ENCODE measurements at places on chromosomes 2 and 18.

- no peak for DNase-seq
These were observed 31.7 kb downstream of the IL37 start for GRCh38 chr2:112942654-112943002.

- no peak for DNase-seq
These were observed 246.6 kb downstream of the SETBP1 start for GRCh38 chr18:44927127-44927849.

DNA sequence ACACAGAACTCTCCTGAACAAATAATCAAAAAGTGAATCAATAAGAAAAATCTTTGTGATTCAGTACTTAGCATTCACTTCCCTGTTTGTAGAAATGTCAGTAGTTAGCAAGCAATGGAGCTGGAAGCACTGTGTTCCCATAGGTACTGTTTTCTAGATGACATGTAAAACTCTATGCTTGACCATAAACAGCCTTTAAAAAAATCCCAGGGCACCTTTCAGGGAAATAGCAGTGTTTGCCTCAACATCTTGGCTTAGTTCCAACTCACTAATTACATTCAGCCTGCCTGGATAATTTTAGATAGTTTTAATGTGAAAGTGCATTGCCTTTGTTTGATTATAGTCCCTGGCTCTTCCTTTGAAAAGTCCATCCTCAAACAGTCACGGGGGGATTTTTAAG is 721.8 kb downstream of the ERBB4 start:
- DNase-seq: no peak

GRCh38 chr18:23888881-23889280 is 125.7 kb upstream of the TTC39C start:
- no peak for DNase-seq

DNA sequence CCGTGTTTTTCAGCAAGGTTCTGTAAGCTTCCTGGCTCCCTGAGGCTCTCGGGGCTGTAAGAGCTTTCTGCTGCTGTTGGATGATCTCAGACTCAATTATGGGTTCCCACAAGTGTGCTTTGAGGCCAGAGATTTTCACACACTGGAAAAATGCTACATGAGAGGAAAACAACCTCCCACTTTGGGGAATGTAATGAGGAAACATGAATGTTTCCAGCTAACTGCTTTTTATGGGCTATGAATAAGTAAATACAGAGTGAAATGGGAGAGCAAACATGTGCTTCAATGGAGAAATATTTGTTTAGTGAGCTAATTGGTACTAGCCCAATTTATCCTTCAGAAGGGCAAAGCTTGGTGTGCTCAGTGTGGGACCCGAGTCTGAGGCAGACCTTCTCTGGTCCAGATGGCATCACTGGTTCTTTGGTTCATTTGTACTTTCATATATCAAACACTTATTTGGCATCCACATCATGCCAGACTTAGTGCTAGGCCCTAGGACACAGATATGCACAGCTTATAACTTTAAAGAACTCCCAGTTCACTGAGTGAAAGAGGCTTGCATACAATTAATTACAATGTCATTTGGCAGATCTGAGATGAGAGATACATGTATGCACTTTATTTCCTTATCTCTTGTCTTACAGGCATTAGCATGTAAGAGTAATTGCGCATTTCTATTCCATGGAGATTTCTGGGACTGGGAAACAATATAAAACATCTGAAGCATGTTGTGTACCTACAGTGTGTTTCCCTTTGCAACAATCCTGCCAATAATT is 248.8 kb downstream of the RDH14 start:
- no peak for DNase-seq

DNA sequence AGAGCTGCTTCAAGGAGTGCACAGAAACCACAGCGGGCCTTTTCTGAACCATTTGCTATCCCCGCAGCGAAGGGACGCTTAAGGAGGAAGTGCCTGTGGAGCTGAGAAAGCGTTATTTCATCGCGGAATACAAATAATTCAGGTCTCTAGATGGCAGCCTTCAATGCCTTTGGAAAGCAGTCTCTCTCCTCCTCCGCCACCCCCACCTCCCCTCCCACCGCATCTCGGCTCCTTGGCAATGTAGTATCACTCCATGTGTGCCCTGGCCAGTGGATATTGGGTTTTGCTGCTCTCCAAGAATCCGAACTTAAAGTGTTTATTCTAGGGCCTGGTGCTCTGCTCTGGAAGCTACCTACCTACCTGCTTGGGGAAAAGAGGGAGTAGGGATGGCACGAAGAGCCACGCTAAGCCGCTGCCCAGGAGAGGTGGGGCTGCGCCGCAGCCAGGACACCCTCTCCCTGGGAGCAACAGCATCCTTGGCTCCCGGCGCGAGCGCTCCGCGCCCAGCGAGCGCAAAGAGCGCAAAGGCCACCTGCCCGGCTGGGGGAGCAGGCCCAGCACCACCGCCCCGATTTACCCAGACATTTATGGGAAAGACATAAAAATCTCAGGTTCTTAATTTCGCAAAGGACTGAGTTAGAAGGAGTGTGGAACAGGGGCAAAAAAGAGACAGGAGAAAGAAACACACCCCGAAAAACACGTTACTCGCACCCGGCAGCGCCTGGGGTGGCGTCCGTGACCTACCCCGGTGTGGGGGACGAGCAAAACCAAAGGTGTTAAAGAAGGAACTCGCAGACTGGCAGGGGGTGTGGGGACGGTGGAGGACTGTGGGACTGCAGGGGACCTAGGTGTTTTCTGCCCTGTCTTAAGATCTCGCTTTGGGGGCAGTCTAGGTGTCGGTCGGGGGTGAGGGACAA is 1.0 kb downstream of the SPHKAP start:
- DNase-seq: no peak

DNA sequence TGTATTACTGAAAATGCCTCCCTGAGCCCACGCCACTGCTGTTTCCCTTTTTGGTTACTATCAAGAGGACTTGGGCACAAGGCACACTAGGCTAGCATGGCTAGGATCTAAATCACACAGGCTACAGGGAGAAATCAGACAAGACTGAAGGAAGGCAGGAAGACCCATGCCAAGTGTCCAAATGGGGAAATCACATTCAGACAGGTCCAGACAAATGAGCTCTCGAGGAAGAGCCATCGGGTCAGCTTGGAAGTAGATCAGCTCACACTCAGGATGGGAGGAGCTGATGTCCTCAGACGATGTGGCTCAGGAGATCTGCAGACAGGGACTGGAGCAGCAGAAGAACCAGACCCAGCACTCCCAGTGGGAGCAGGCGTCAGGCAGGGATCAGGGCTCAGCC is 113.2 kb downstream of the COL6A3 start:
- DNase-seq: no peak

- DNase-seq: no peak
These were observed 286.4 kb downstream of the GALNT13 start for GRCh38 chr2:154158101-154158500.

DNA sequence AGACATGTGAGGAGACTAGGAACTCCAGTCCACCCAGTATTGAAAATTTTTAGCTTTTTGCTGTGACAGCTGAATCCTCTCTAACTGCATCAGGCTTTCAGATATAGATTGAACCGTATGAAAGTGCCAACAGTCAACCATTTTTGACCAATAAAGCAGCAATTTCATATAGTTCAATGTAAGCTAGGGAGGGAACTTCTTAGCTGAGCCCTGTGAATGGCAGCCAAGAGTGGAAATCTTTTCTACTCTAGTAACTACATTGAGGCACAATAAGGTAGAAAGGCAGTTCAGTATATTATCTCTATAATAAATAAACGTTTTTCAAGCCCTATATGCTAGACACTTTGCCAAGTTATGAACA is 96.3 kb upstream of the TANK start:
- DNase-seq: no peak

DNA sequence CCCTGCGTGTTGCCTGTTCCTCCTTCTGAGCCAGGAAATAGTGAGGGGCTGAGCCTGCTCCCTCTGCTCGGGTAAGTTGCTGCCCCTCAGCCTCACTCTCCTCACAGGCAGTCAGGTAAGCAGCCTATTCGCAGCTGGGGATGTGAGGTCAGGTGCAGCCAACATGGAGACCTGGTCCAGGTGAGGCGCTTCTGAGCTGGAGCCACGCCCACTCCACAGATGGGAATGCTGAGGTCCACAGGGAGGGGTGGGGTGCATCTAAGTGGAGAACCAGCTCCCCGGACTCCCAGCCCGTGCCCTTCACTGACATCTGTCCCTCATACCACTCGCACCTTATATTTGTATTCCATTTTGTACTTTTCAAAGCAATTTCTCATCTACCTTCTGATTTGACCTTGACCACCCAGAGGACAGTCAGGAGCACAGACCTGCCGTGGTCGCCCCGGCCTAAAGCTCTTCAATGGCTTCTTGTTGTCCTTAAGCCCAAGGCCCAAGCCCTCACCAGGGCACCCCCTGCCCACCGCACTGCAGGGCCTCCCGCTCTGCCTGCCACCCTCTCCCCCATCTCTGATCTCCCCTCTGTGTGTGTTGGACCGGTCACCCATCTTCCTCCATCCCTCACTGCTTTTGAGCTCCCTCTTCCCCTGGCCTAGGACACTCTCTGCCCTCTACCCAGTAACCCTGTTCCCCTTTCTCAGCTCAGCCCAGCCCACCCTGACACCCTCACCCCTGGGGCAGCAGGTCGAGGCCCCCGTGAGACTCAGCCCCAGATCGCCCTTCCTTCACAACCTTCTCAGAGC is 49.2 kb upstream of the TAF1B start:
- DNase-seq: no peak

- DNase-seq: no peak
These were observed 131.7 kb downstream of the NRP2 start for GRCh38 chr2:205814039-205814364.

DNA sequence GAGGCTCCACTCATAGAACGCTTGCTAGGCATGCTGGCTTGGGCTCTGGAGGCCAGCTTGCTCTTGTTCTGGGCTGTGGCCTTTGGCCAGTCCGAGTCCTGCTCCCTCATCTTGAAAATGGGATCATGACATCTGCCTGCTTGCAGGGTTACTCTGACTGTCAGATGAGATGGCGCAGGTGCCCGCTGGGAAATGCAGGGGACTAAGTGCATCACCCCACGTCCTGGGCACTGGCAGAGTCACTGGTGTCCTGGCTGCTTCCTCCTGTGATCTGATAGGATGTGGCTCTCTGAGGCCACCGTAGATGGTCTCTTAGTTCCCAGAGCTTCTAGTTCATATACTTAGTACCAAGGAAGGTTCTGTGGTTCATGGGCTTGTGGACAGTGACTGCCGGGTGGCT is 18.5 kb downstream of the LDLRAD4 start:
- no peak for DNase-seq

DNA sequence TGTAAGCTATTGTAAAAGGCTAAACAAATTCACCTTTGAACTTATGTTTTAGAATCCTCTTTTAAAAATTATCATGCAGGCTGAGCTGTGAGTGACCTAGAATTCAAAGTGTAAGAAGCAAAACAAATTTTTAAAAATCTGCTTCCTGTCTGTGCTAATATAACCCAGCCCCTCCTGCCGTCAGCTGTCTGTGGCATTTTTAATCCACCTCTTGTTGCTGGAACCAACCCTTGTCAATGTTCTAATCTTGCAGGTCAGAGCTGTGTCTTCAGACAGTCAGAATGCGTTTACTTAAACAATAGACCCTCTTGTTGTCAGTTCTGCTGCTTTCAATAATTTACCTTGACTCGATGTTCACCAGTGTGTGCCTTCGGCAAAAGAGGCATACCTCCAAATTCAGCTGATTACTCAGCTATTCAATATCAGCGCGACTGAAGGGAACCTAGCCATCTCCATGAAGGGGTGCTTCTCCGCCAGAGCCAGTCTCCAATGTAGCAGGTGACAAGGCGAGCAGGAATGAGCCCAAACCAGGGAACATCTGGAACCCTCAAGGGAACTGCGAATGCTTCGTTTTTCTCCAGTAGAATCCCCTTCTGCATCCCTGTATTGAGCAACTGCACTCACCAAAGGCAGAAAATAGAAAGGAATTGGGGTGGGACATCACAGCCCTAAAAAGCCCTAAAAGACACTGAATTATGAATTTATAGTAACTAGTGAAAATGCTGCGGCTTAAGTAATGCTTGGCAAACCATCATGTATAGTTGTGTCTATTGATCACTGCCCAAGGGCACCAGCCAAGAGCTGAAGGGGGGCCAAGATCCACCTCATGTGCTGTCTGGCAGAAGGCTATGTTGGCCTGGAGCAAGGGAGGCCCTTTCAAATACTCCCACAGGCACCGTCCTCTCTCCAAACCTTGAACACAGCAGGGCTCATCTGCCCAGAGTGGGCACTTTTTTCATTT is 62.5 kb downstream of the LYPD6B start:
- no peak for DNase-seq

DNA sequence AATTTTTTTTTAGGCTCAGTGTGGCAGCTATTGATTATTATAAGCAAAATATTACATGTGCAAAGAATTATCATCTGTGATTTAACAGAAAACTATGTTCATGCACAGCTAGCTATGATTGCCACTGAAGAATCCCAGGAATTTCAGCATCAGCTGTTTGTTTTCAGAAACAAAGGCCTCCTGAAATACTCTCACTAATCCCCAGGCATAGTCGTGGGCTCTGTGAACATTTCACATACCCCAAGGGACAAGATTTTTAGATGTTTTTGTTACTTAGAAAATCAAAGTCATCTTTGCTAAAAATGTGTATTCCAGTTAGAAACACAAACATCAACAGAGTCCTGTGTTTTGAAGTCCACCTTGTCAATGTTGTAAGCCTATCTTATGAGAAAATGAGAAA is 156.1 kb downstream of the MYO1B start:
- DNase-seq: no peak

DNA sequence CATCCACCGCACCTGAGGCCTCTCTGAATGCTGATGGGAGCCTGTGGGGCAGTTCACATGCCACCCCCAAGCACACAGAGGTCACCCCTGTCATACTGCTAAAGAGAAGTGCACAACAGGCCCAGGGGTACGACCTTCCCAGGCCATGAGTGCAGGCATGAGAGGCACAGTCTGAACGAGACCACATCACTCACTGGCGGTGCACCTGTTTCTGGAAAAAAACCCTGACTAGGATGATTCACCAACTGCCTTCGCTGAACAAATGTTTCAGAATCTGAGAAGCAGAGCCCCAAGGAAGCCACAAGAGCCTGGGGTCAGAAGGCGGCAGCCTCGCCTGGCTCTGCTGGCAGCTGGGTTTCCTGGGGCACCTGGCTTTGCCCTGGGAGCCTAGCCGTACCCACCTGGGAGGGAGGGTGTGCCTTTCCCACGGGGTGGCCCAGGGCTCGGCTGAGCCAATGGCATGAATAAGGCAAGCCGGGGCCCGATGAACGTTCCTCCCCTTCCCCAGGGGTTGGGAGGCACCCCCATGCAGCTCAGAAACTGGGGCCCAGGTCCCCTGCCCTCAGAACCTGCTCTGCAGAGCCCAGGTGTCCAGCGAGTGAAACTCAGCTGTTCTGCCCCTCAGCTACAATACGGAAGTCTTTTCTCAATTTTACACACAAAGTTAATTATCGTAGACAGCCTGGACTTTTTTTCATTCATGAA is 73.8 kb downstream of the HDAC4 start:
- peak; percentile 71 for DNase-seq

DNA sequence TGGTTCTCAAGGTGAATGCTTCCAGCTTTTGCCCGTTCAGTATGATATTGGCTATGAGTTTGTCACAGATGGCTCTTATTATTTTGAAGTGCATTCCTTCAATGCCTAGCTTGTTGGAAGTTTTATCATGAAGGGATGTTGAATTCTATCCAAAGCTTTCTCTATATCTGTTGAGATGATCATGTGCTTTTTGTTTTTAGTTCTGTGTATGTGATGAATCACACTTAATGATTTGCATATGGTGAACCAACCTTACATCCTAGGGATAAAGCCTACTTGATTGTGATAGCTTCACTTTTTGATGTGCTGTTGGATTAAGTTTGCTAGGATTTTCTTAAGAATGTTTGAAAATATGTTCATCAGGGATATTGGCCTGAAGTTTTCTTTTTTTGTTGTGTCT is 112.1 kb downstream of the MBD2 start:
- DNase-seq: no peak

- DNase-seq: no peak
These were observed 113.0 kb upstream of the MAPRE2 start for GRCh38 chr18:34928088-34928753.

- no peak for DNase-seq
These were observed 1523.7 kb upstream of the PIK3C3 start for GRCh38 chr18:40431071-40431985.

Data from activated naive CD8-positive, alpha-beta T cell treated with anti-CD3 and anti-CD28 coated beads, Interleukin-2, amount 50 U/mL, for 24 hours (primary cell).